ENCODE measurements at places on chromosomes 12 and 14.

DNA sequence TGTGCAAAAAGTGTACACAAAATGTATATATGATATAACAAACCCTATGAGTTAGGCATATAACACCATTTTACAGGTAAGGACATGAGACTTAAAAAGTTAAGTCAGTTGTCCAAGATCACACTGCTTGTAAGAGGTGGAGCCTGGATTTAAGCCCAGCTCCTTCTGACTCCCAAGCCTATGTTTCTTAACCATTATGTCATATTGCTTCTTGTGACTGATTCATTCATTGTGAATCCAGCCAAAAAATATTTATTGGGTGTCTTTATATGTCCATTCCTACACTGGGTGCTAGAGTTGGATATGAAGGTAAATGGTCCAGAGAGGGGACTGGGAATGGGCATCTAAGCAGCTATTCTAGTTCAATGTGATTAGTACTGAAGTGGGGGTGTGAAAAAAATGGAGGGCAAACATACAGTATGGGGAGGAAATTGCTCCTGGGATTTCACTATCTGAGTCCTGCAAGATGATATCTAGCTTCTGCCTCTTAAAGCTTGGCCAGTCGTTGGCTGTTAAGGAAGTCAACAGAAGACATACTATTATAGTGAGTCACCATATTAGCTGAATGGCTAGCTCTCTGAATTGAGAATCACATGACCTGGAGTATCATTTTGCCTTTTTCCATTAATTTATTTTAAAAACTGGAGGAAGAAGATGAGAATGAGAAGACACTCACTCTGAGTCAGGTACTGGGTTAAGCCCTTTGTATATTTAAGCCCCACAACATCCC is 28.8 kb downstream of the PAX9 start:
- no peak for DNase-seq

- no peak for DNase-seq
Measured at GRCh38 chr12:42706321-42706720, 116.8 kb upstream of the PRICKLE1 start.

DNA sequence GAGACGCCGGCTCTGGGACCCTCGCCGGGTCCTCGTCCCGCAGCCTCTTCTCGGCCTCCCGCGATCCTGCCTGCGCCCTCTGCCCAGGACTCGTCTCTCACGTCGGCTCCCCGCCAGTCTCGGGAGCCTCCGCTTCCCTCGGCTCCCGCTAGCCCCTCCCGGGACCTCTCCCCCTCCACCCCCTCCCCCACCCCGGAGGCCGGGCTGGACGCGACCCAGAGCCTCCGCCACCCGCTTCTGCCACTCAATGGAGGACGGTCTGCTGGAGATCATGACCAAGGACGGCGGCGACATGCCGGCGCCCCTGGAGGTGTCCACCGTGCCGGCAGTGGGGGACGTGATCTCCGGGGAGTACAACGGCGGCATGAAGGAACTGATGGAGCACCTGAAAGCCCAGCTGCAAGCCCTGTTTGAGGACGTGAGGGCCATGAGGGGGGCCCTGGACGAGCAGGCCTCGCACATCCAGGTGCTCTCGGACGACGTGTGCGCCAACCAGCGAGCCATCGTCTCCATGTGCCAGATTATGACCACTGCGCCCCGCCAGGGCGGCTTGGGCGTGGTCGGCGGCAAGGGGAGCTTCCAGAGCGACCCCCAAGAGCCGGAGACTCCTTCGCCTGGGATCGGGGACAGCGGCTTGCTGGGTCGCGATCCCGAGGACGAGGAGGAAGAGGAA is 568 bp downstream of the CCDC184 start:
- no peak for DNase-seq

DNA sequence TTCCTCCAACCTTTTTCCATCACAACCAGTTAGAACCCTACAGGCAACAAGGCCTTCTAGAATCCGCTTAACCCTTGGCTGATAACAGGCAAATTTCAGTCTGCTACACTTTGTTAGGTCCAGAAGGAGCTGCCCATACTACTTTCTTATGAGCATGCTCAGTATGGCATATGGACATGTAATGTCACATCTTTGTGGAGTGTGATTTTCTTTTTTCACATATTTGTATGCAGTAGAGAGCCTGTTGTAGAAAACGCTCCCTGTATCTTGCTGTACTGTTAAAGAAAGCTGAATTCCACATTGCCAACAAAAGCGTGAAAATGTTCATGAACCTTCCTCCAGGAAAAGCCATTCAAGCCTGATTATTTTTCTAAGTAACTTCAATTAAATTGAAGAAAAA is 196.5 kb downstream of the SLC41A2 start:
- no peak for DNase-seq

- no peak for DNase-seq
Measured at GRCh38 chr14:100439781-100440180, 116.6 kb downstream of the SLC25A47 start.

DNA sequence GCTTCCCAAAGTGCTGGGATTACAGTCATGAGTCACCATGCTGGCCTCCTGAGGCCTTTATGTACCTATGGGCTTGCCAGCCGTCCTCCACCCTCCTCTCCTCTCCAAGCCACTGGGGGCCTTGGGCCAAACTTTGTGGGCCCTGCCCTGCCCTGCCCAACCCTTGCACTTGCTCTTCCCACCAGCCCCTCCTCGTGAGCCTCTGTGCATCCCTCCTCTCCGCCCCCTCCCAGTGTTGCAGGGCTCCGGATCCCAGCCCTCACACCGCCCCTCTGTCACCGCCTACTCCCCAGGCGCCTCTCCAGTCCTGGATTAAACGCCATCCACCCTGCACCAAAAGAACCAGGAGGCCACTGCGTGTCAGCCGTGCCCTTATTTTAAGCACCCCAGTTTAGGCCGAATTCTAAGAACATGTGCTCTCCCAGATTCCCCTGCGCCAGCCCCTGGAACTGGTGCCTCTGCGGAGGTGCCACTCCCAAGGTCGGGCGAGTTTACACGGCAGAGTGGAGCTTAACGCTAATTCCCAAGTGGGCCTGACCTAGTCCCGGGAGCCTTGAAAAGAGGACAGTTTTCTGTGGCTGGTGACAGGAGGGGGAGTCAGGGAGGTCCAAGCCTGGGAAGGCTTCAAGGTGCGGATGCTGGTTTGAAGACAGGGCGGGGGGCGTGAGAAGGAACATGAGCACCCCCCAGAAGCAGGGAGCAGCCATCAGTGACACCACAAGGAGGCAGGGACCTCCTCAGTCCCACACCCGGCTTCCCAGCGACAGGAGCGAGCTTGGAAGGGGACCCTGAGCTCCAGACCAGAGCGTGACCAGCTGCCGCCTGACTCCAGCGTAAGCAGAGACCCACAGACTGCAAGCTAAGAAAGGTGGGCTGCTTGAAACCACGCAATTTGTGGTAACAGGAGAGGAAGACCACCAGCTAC is 21.2 kb upstream of the CDCA4 start:
- no peak for DNase-seq

- DNase-seq, result no peak
Measured at GRCh38 chr14:99316281-99317163, 44.5 kb upstream of the BCL11B start.

DNA sequence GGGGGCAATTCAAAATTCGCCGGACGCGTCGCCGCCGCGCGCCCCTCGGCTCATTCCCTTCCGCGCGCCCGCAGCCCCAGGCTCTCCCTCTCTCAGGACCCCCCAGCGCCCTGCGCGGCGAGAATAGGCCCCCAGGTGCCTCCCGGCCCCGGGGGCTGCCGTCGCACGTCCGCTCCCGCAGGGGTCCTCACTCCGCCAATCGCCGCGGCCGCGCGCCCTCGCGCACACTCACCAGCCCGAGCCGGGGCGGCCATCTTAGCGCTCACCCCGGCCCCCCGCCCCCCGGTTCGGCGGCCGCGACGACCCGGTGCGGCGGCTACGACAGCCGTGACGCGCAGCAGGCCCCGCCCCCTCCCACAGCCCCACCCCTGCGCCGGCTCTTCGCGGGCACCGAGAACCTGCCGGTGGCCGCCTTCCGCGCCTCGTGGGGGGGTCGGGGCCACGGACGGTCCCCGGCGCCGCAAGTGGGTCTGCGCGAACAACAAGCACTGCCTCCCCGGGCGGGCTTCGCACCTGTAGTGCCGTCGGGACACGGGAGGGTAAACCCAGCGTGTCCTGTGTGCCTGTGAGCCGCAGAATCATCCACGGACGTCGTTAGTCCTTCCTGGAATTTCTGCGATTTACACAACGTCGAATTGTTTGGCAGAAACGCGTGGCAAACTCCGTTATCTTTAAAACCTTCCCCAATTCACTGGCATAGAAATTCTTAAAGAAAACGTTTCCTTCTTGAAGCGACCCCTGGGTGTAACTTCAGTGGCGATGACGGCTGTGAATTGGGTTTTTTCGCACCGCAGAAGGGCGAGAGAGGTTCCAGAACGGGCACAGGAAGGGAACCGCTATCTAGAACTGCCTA is 2.5 kb downstream of the USP44 start:
- no peak for DNase-seq

- no peak for DNase-seq
Measured at GRCh38 chr14:59936145-59936544, 16.2 kb downstream of the LRRC9 start.

GRCh38 chr14:77212943-77213678 is 31.5 kb downstream of the TMEM63C start:
- peak; percentile 15 for DNase-seq

GRCh38 chr14:77570706-77571268 is 45.6 kb downstream of the SPTLC2 start:
- no peak for DNase-seq

DNA sequence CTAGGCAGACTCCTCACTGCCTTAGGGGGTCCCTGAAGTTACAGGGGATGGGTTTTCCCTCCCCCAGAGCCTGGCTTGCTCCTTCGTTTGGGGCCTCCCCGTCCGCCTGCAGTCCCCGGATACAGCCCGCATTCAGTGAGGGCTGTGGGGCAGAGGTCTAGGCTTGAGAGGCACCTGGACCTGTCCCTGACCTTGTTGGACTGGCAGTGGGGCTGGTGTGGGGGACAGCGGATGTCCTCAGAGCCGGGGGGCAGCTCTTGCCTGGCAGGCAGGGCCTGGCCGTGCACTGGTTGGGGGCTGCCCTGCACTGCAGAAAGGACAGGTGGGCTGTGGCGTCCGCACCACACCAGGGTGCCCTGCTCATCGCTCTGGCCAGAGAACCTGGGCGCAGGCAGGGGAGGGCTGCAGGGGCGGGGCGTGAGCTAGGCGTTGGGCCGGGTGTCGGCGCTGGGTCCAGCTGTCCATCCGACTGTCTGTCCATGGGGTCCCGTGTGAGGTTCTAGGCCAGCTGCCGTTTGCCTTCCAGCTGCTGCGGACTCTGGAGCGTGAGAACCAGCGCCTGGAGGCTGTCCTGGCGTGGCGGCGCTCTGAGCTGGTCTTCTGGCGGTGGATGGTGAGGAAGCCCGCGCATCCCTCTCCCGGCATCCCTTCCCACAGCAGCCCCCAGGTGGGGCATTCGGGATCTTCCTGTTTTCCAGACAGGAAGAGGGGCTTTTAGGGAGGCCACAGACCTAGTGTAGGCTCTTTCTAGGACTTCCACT is 6.0 kb downstream of the TEDC1 start:
- DNase-seq, result no peak

DNA sequence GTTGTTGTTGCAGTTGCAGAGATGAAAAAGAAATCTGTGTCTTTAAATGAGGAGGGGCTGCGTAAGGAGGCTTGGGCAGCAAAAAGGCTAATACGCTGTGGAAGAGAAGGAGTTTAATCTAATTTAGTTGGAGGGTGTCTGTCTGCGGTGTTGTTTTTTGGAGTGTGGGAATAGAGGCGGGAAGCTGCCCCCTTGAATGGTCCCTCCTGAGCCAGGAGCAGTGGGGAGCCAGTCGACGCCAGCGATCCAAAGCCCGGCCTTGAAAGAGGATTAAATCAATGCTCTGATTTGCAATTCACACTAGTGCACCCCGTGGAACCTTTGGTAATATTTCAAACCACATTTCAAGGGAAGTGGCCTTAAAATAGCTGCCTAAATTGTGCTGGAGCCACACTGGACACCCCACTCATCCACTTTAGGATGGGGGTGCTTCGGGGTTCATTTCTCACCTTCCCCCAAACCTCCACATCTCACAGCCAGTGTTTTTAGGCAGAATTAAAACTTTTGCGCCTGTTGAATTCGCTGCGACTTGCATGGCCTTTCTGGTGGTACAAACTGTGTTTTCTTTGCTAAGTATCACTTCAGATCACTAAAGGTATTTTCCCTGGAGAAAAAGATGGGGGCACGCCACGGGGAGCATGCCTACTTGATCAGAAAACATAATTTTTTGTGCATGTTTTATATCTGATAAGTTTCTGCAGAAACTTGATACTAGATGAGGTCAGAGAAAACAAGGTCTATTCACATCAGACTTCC is 4.1 kb upstream of the FZD10 start:
- no peak for DNase-seq

DNA sequence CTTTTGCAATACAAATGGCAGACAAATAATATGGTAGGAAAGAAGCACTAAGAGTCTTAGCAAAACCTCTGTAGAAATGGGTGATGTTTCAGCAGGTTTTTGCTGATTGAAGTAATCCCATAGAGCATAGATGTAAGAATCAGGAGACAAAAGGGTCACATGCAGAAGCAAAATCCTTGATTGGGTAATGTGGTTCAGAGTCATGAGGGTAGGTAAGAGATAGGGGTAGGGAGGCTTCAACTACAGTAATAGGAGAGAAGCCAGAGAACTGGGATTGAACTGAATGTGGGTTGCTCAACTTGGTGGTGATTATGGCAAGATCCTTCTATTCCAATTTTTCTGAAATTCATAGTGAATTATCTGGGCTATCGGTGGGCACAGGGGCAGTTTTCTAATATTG is 5.0 kb downstream of the PRB3 start:
- no peak for DNase-seq

- DNase-seq, result no peak
Measured at GRCh38 chr12:16857456-16857923, 251.5 kb upstream of the LMO3 start.

GRCh38 chr12:28217805-28218204 is 27.5 kb downstream of the CCDC91 start:
- DNase-seq, result no peak

DNA sequence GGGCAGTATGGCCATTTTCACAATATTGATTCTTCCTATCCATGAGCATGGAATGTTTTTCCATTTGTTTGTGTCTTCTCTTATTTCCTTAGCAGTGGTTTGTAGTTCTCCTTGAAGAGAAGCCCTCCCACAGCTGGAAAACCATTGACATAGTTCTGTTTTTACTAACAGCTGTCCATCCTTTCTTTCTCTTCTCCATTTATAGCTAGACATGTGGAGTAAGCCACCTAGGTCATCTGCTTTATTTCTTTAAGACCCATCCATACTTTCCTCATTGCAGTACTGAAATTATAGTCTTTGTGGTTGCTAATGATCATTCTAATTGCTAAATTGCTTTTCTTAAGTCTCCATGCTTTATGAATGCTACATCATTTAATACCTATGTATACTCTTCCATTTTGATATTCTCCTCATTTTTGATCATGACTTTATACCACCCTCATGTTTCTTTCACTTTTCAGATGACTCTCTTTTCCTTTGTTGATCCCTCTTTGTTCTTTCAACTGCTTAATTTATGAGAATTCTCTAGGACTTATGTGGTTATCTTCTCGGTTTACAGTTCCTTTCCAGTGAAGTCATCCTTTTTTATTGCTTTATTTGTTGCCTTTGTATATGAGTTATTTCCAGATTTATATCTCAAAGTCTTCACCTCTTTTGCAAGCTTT is 114.2 kb downstream of the PCNX1 start:
- DNase-seq, result no peak

Measured in keratinocyte (primary cell).